ENCODE measurements at places on chromosomes 3 and 15.

GRCh38 chr3:43400781-43401730, 114.7 kb downstream of the SNRK start:
- DNase-seq, result no peak

GRCh38 chr15:41333026-41333562, 413 bp downstream of the NUSAP1 start:
- no peak for DNase-seq

DNA sequence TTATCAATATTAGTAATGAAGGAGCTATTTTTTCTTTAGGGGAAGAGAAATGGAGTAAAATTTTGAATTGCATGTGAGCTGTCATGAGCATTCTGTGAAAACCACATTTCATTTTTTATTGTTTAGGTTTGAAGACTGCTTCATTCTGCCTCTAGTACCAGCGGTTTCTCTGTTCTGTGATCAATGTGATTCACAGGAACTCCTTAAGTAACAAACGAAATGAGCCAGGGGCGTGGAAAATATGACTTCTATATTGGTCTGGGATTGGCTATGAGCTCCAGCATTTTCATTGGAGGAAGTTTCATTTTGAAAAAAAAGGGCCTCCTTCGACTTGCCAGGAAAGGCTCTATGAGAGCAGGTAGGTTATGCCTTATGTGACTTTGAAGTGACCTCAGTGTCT, 13.0 kb downstream of the NIPA2 start:
- no peak for DNase-seq

DNA sequence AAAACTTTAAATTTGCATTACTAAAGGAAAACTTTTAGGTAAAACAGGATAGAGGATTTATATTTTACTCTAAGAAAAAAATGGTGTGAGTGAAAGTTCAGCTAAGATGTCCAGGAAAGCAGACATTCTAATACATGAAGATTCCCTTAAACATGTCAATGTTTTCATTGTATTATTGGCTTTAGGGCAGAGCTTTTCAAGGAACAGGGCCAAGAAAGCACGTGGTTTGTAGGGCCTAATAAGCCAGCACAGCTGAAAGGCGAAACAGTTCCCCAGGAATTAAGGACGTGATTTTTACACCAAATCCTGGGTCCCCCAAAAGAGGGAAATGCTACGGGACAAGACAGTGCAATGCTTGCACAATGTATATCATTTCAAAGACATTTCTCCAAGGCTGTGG, 48.6 kb upstream of the MKRN3 start:
- DNase-seq, result no peak

DNA sequence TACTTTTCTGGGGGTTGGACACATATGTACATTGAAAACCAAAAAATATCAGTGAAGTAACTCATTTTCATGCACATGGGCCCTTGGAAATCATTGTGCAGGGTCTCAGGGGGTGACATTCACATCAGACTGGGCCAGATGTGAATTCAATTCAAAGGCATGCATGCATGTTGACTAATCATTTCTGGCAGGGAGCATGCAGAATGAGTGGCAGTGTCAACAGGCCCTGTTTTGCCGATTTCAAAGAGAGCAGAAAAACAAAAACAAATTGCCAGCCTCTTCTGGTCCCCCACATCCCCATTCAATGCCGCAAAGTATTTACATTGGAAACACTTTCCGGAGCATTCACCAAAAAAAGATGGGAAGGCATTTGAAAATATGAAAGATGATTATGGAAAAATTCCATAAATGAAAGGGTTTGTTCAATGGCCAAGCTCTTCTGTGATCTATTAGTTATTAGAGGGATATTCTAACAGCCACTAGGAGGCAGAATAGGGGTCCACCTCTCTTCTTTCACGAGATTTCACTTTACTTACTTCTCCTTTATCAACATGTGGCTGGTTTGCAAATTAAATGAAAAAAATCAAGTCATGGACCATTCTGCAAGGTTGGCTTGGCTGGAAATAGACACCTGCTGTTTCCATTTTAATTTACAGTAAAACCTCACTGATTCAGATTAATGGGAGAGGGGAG, 119.9 kb upstream of the FEZF2 start:
- DNase-seq, result no peak

DNA sequence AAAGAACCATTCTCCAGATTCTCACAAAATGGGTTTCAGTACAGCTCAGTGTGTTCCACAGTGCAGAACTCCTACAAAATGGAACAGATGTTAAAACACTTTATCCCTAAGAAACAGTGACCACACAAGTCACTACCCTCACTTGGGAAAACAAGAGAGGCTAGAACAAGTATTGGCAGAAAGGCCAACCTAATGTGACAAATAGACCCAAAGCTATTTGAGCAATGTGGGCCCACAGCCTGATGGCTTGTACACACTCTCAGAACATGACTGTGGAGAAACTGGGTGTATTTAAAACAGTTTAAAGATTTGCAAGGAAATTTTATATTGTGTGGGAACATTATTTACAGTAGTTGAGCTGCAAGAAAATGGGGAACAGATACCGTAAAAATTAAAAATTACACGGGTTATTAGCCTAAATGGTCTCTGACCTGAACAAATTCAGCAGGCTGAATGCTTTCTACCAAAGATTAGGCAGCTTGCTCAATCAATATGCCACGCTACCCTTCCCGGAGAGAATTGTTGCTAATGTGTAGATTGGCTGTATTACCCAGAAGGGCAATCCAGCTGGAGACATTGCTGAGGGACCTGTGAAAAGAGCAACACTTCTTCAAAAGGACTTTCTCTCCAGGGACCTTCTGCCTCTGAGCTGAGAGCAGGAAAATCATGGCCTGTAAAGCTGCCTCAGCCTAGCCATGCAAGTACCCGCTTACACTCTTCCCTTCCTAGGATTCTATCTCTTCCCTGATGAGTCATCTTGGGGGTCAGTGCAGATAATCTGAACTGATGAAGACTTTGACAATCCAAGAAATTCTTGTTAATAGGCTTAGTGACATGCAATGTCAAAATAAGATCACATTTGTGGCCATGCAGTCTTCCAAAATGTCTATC, 97.1 kb downstream of the STRIT1 start:
- DNase-seq, result no peak

DNA sequence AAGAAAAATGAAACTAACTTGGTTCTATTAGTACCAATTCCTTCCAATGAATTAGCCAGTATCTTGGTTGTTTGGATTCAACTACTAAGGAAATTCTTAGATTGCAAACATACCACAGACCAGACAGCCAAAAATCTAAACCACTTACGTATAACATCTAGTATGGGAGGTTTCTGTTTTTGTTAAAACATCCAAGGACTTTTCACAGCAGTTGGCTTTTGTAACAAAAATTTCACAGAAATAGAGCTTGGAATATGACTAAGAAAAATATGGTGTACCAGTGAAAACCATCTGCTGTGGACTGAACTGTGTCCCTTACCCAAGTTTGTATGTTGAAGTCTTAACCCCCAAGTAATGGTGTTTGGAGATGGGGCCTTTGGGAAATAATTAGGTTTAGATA, 199.2 kb downstream of the OTOL1 start:
- DNase-seq, result no peak

DNA sequence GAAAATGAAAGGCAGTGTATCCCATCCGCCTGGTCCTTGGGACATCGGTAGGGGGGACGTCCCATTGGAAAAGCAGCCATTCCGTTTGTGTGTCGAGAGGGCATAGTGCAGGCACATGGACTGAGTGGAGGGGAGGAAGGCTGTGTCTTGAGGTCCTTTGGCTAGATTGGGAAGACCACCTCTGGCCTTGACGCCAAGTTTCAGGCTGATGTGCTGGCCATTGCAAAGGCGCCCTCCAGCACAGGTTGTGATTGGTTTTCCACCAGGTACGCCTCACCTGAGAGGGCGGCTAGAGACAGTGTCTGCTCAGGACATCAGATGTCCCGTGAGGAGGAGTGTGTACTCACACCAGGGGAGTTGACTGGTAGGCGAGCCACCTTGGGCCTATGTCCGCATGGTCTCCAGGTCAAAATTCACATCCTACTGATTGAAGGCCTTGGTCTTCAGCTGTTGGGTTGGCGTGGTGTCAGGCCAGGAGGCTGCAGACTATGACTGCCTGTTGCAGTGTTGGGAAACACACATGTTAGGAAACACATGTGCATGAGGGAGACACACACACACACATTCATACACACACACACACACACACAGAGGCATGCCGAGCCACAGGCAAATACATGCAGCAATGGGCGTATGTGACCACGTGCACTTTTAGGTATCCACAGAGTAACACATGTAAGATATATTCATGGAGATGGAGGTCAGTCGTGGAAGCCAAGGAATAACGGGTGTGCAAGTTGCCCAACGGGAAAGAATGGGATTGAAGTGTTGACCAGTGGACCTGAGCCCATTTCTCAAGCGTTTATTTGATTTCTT, 98.4 kb downstream of the SNRPN start:
- DNase-seq, result no peak

All from activated T-helper 1 cell treated with anti-CD3 and anti-CD28 coated beads, Interleukin-2, amount 50 U/mL, for 16 hours (primary cell).